ENCODE measurements at places on chromosomes 5 and 9.

- no peak for DNase-seq
Measured at GRCh38 chr5:111572561-111572960, 60.2 kb upstream of the STARD4 start.

GRCh38 chr9:133210609-133211008 is 1.6 kb upstream of the OBP2B start:
- DNase-seq: no peak

DNA sequence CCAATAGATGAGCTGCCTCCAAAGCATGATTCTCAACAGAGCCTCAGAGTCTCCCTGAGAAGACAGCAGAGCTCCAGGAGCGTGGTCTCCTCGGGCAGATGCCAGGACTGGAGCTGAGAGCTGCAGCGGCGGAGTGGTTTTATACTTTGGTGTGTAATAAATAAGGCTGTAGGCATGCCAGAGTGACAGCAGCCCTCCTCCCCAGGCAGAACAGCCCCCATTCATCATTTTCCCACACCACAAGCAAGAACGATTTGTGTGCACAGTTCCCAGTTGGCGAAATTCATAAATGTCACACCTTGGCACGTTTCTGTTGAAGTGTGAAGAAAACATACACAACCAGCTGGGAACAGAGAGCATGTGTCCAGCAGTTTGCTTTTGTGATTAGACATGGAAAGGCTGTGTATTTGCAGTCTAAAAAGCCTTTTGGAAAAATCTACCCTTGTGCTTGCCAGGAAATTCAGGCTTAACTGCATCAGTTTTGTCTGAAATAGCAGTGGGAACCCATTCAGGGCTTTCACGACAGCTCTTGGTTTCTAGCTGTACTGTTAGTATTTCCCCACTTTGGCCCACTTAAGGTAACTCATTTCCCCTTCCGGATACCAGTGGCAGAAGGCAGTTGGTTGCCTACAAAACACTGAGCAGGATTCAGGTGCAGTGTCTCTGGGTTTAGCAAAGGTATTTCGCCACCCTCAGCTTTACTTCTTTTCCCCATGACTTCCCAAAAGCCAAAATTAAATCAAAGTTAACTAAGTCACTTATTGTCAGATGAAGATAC is at the start of gene C1QTNF3:
Gene C1QTNF3, minus strand, starts transcription at position 115 of the 778 bp plus-strand sequence. Its CDS starts 88 bp downstream, at position 27.
- no peak for DNase-seq

DNA sequence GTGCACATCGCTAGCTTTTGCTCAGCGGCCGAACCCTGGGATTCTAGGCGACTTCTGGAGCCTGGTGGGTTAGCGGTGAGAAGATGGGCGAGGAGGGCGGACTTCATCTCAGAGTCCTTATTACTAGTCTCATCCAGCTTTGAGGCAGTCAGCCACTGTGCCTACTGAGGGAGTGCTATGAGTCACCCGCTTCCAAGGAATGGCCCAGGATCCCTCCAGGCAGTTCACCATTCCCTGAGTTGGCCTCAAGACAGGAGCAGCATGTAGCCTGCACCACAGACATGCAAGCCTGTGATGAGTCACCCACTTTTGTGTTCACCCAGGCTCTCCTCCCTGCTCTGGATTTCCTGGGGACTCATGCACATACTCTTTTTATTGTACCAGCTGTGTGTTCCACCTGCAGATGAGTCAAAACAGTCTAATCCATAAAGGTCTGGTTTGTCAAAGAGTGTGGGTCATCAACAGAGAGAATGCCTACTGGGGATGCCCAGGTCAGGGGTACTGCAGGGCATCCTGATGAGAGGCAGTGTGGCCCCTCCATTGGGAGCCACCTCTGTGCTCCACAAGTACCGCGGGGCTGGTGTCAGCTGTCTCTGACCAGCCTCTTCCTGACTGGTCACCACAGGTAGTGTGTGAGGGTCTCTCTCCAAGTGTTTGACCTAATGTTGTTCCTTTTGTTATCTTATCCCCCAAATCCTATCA is 20.2 kb downstream of the SLC22A5 start:
- DNase-seq: no peak

DNA sequence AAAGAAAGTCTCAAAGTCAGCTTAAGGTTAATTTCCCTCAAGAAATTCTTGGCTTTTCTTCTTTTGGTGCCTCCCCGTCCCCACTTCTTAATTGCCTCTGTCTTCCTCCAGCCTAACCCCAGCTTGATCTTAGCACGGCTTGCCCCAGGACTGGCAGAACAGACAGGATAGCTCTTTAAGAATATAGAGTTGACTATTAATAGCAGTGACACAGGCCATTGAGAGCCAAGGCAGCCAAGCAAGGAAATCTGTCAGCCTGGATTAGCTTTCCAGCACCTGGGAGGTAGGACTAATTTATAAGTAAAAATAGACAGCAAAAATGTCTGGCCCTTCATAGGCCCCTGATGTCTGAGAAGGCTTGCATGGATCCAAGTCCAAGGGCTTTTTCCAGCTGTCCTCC is 384.6 kb upstream of the SLC30A5 start:
- DNase-seq: no peak

DNA sequence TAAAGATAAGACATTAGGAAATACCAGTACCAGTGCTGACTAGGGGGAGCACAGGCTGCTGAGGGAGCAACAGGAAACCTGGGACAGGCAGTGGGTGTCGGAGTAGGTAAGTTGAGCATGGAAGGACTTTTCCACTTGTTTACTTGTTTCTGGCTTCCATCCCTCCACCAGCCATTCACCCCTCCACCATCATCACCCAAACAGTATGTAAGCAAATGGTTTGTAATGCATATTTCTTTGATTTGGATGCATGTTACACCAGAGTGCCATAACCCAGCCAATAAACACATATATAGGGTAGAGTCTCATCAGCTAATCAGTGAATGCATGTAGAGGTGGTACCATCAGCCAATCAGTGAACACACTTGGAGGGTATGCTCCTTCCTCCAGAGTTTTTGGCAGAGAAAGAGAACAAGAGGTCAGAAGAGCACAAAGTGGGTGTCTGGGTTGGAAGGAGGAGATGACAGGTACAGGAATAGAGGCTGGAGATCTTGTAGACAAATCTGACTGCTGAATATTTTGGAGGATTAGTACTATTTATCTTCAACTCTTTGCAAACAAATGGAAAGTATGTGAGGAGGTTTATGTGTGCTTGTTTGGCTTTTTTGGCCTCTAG is 37.7 kb upstream of the PDE8B start:
- DNase-seq: no peak

DNA sequence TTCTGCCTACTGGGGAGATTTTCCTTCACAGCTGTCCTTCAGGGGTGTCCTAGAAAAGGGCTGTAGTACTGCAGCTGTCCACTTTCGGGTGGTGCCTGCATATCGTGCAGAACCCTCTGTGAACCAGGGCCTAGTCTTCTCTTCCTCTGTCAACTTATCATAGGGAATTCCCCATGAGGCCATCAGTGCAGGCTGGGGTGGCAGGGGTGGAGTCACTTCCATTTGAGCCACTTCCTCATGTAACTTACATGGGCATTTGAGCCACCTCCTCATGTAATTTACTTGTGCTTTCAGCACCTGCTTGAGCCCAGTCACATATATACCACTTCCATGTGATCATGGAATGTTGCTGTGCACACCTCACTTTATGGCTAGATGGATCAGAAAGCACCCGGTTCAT is 742.0 kb upstream of the RGMB start:
- no peak for DNase-seq

- no peak for DNase-seq
Measured at GRCh38 chr9:89366711-89367110, 48.4 kb downstream of the SECISBP2 start.

- DNase-seq: no peak
Measured at GRCh38 chr9:112887381-112887780, 3.3 kb downstream of the SLC46A2 start.

DNA sequence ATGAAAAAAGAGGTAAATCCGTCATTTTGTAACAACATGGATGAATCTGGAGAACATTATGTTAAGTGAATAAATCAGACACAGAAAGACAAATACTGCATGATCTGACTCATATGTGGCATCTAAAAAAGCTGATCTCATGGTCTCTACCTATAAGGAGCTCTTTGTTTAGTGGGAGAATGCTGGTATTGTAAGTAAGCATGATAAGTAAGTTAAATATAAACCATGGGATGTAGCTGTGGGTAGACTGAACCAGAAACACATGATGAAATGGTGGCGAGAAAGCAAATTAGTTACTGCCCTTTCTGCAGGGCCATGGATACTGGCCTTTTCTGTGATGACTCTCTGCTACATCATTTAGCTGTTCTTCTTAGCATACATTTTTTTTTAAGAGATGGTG is 66.4 kb upstream of the RUSC2 start:
- no peak for DNase-seq

DNA sequence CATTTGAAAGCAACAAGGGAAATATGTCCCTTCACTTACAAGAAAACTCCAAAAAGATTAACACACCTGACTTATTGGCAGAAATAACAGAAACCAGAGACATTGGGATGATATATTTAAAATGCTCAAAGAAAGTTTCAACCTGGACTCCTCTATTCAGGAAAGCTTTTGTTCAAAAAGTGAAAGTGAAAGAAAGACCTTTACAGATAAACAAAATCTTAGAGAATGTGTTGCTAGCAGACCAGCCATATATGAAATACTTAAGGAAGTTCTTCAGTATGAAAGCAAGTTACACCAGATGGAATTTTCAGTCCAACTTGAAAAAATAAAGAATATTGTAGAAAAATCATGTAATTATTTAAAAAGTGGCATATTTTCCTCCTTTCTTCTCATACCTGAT is 1075.1 kb downstream of the NR2F1-AS1 start:
- DNase-seq: no peak

DNA sequence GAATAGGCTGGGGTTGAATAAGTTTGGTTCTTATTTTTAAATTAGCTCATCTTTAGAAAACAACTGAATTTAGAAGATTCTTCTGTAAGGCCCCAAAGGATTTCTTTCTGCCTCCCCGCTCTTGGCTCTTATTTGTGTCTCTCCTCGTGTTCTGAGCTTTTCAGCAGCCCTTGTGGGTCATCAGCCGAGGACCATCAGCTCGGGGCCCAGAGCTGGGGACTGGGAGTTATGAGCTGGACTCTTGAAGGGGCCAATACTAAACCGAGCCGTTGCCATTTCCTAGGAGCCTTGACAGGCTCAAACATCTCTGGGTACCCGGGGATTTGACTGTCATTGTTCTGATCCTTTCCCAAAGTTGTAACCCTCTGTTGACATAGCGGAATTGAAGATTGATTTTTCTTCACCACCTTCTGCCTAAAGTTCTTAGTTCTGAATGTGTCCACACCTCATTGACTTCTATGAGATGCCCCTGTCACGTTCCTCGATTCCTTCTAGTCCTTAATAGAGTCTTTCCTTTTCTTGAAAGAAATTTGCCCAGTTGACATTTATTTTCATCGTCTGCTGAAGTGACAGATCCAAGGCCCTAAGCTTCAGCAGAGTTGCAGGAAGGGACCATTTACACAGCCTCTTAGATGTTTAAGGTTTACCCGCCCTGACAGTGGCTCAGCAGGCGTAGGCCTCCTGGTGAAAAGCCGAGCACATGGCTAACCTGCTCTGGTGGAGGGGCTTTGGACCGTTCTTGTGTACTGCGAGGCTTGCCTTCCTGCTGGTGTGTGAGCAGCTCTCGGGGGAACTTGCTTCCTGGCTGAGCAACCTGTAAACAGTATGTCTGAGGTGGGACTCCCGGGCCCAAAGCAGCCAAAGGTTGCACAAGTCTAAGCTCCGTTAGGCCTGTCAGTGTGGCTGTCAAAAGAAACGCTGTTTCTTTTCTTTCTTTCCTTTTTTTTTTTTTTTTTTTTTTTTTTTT is 24.0 kb downstream of the ABL1 start:
- no peak for DNase-seq

DNA sequence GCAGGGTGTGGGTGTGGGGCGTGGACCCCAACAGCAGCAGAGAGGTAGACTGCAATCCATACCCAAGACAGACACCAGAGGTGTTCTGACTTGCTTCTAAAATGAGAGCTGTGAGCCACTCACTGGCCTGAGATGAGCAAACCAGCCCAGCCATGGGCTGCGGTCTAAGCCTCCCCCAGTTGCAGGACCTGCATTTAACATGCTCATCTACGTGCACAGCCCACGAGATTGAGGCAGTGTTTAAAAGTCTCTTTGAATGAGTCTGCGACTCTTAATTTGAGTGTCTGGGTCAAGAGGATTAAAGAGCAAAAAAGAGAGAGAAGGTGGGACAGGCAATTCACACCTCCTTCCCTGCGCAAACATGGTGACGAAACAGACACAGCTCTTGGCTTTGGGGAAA is 5.9 kb downstream of the SURF4 start:
- DNase-seq: no peak
